ENCODE measurements at places on chromosomes 1 and 21.

- no peak for DNase-seq
These were observed 15.6 kb downstream of the UTP11 start for GRCh38 chr1:38028105-38028591.

GRCh38 chr1:110339407-110340206 lies 430 bp downstream of the RBM15 start:
- DNase-seq: peak; percentile 45

- no peak for DNase-seq
These were observed 1.7 kb upstream of the FRRS1 start for GRCh38 chr1:99768104-99768503.

- no peak for DNase-seq
These were observed 1.2 kb upstream of the TSPAN2 start for GRCh38 chr1:115090540-115090939.

GRCh38 chr1:15390667-15391066 lies 19.0 kb upstream of the EFHD2 start:
- no peak for DNase-seq

DNA sequence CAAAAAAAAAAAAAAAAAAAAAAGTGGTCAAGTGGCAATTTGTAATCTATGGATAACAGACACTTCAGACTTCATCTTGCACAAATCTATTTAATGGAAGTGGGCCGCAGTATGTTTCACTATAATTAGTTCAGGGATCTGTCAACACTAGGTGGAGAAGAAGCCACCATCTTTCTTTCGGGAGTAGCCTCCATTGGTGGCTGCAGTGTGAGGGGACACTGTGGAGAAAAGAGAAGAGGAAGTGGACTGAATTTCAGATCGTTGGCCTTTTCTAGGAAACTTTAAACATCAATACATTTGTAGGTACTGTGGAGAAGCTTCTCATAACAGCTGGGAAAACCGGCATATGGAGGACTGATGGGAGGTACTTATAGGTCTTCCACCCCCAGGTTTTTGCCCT lies 8.0 kb upstream of the ELAPOR1 start:
- DNase-seq: no peak

DNA sequence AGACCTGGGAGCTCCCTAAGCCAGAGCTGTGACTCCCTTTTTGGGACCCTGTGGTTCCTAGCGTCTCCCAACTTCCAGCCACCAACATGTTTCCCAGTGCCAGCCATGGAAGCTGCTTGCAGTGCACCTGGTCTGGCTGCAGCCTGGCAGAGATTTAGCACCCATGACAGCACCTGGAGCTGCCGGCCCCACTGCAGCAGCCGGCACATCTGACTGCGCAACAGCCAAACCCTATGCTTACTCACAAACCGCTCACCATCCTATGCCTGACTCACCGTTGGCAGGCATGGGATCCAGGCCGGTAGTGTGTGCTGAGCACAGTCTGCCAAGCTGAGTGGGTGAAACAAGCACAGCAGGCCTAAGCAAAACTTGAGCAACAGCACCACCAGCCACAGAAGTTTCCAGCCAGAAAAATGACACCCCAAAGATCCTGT lies 435.9 kb upstream of the PRMT6 start:
- no peak for DNase-seq
